ENCODE measurements at places on chromosomes 5 and 9. TPM values are rescaled to one million over a fixed set of nuclear protein-coding genes. Genes with fewer than 3 reads are reported as not detected.
A peak's percentile ranks its signal among the peaks of the same experiment; 100 is the strongest.

GRCh38 chr5:10339958-10340357 lies 13.5 kb upstream of the MARCHF6 start:
- DNase-seq: no peak
- no peaks in the 10 kb centered on the region for H3K36me3 ChIP-seq
- no peaks in the 10 kb centered on the region for H3K27me3 ChIP-seq
- no peak overlapping the region for H3K4me3 ChIP-seq

- no peaks in the 10 kb centered on the region for H3K4me1 ChIP-seq
- no peak overlapping the region for H3K4me3 ChIP-seq
- H3K36me3 ChIP-seq: no peaks in the 10 kb centered on the region
- DNase-seq: no peak
- H3K27me3 ChIP-seq: no peaks in the 10 kb centered on the region
Measured at GRCh38 chr5:79002374-79002773, 17.3 kb upstream of the ARSB start.

DNA sequence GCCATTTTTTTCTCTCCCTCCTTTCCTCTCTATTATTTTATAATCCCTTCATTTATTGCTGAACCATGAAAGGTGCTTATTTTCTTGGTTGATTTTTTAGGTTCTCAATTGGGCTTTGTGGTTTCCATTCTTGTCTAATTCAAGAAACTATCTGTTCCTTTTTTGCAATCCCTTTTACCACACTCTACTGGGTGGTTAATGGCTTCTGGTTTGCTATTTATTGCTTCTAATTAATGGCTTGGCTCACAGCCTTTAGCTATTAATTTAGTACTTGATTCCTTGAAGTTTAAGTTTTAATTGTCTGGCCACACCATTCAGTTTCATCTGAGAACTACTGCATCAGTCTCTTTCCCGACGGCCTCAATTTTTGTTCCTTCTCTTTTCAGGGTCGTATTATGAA lies 5.6 kb downstream of the FRRS1L start:
- no peaks in the 10 kb centered on the region for H3K4me1 ChIP-seq
- no peak overlapping the region for H3K4me3 ChIP-seq
- no peak for DNase-seq
- no peak overlapping the region for H3K27ac ChIP-seq
- no peaks in the 10 kb centered on the region for H3K36me3 ChIP-seq

- H3K27me3 ChIP-seq: no peaks in the 10 kb centered on the region
- H3K36me3 ChIP-seq: no peaks in the 10 kb centered on the region
- no peak overlapping the region for H3K27ac ChIP-seq
Measured at GRCh38 chr9:27202056-27202455, 93.0 kb downstream of the TEK start.

DNA sequence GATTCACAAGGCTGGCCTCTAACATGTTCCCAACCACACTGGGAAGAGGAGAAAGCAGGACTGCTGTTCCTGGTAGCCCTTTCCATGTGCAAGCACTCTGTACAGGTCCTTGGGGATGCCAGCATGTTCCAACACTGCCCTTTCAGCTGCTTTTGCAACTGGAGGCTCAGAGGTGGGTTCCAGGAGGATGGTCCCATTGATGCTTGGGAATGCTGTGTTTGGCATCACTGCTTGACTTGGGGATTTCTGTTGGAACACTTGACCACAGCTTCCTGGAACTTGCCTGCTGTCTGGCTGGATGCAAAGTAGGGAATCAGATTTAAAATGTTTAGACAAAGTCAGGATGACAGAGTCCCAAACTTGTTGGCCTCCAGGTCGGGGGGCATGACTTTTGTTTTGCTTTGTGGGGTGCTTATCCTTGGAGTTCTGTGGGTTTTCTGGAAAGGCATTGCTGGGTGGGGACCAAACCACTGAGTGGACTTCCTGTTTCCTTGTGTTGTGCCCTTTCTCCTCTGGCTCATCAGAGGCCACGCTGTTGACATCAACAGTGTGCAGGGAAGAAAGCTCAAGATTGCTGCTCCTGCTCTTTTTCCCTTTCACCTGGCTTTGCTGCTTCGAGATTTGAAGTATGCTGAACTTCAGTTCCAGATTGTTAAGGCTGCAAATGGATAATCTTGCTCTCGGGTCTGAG lies 148.5 kb upstream of the RPS23 start:
- H3K36me3 ChIP-seq: no peaks in the 10 kb centered on the region
- no peaks in the 10 kb centered on the region for H3K27me3 ChIP-seq
- no peak for DNase-seq
- H3K4me1 ChIP-seq: peaks cover 15% of the 10 kb centered on the region
- H3K4me3 ChIP-seq: no peak overlapping the region

GRCh38 chr5:6869677-6870076 lies 156.4 kb downstream of the TENT4A start:
- H3K27ac ChIP-seq: no peak overlapping the region
- no peaks in the 10 kb centered on the region for H3K27me3 ChIP-seq
- DNase-seq: no peak
- H3K4me1 ChIP-seq: no peaks in the 10 kb centered on the region
- no peaks in the 10 kb centered on the region for H3K36me3 ChIP-seq

- no peaks in the 10 kb centered on the region for H3K4me1 ChIP-seq
- H3K36me3 ChIP-seq: no peaks in the 10 kb centered on the region
- no peak overlapping the region for H3K27ac ChIP-seq
- H3K4me3 ChIP-seq: no peak overlapping the region
Measured at GRCh38 chr5:33774341-33774740, 117.4 kb downstream of the ADAMTS12 start.

DNA sequence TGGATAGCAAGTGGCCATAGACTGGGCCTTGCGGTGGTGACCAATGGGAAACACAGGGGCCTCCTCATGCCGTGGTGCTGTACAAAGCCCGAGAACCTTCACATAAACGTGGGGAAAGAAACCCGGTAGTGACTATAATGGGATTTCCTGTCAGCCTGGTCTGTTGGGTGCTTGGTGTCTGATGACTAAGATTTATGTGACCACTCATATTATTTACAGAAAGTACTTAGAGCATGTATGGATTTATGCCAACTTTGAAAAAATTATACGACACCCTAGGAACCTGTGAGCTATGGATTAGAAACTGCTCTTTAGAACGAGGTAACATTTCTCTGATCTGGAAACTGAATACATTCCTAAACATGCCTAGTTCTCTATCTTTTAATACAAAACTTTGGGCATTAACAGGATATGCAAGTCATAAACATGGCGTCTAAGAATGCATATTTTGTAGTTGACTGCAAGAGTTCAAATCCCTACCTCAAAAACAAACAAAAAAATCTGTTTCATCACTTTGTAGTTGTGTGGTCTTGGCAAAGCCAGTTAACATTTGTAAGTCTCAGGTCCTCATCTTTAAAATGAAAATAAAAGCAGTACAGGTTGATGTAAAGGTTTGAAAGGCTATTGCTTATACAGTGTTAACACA lies 85.4 kb downstream of the TMEM167A start:
- H3K27me3 ChIP-seq: no peaks in the 10 kb centered on the region
- no peak overlapping the region for H3K4me3 ChIP-seq
- no peak for DNase-seq
- no peaks in the 10 kb centered on the region for H3K36me3 ChIP-seq
- no peak overlapping the region for H3K27ac ChIP-seq

- H3K4me1 ChIP-seq: no peaks in the 10 kb centered on the region
- DNase-seq: no peak
- no peak overlapping the region for H3K4me3 ChIP-seq
- H3K27ac ChIP-seq: no peak overlapping the region
- H3K27me3 ChIP-seq: no peaks in the 10 kb centered on the region
- no peaks in the 10 kb centered on the region for H3K36me3 ChIP-seq
Measured at GRCh38 chr9:4520055-4520454, 29.8 kb downstream of the SLC1A1 start.

- H3K4me3 ChIP-seq: no peak overlapping the region
- H3K4me1 ChIP-seq: no peaks in the 10 kb centered on the region
- no peaks in the 10 kb centered on the region for H3K36me3 ChIP-seq
- H3K27me3 ChIP-seq: no peaks in the 10 kb centered on the region
- DNase-seq: no peak
Measured at GRCh38 chr5:36492984-36493654, 113.3 kb upstream of the SLC1A3 start.

DNA sequence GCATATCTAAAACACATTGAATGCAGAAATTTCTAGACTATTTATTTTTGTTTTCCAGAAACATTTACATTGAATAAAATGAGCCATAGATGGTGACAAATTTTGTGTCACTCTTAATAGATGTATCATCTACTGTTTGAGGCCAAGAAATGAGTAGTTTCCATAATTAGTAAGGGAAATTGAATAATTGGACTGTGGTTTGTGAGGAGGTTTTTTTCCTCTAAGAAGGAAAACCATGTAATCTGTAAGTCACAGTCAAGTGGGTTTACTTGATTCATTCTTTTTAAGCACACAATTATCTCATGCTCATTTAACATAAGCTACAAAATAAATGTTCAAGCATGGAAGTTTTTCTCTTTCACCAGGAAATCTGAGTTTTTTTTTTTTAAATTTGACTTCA lies 876.4 kb downstream of the NR2F1-AS1 start:
- H3K4me3 ChIP-seq: no peak overlapping the region
- H3K27me3 ChIP-seq: no peaks in the 10 kb centered on the region
- no peaks in the 10 kb centered on the region for H3K4me1 ChIP-seq
- H3K27ac ChIP-seq: no peak overlapping the region

GRCh38 chr9:124782661-124783574 lies 6.0 kb downstream of the OLFML2A start:
- no peak for DNase-seq
- H3K4me3 ChIP-seq: no peak overlapping the region
- H3K27ac ChIP-seq: peak overlapping the region; percentile 72
- no peaks in the 10 kb centered on the region for H3K4me1 ChIP-seq
- H3K36me3 ChIP-seq: no peaks in the 10 kb centered on the region

DNA sequence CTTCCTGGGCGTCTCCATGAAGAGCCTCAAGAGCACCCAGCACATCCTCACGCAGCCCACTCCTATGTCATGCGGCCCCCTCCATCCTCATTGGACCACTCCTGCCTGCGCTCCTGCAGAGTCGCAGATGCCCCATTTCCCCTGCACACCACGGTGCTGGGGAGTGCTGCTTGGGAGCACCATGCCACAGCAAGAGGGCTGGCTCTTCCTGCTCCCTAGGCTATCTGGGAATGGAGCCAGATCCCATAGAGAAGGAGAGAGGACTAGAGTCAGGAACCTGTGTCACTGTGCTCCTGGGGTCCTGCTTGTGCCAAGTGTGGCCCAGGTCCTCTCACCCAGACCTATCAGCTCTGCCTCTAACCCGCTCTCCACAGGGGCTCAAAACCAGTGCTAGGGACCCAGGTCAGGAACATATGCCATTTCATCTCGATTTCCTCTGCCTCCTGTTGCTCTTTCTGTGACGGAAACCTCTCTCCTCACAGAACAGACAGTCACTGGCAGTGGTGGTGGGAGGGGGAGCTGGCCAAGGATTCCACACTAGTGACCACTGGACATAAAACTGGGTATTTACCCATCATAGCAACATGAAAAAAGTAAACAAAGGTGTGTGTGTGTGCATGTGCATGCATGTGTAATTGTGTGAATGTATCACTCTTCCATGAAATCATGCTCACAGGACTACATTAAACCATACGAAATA lies 178.4 kb downstream of the TTLL11 start:
- no peaks in the 10 kb centered on the region for H3K36me3 ChIP-seq
- DNase-seq: no peak
- H3K4me1 ChIP-seq: no peaks in the 10 kb centered on the region
- no peaks in the 10 kb centered on the region for H3K27me3 ChIP-seq
- H3K27ac ChIP-seq: no peak overlapping the region
- H3K4me3 ChIP-seq: no peak overlapping the region

- no peak for DNase-seq
- no peak overlapping the region for H3K4me3 ChIP-seq
- no peak overlapping the region for H3K27ac ChIP-seq
Measured at GRCh38 chr5:105940181-105940580, 1730.6 kb downstream of the EFNA5 start.

DNA sequence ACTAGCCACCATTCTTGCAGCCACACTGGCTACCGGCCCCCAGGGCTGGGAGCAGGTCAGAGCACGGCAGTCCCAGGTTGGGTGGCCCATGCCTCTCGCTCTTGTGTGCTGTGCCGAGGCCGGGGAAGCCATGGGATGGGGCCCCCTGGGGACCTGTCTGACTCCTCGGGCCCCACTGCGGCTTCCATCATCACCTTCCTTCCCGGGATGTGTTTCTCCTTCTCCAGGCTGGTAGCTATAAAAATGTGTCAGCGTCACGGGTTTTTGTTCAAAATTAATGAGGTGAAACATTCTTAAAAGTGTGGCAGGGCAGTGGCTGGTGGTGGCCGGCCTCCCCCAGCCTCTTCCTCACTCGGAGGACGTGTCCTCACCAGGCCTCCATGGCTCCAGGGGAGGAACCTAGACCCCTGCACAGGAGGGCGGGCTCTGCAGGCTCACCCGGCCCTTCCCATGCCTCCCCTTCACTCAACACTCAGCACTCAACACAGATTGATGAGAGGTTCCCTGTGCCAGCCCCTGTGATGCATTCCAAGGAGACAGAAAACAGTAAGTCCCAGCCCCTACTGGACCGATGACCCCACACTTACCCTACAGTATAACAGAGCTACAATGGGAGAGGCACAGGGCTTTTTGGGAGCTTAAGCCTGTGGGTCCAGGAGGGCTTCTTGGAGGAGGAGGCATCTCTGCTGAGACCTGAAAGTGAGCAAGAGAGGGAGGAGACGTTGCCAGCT lies 43.2 kb downstream of the PTGES start:
- no peaks in the 10 kb centered on the region for H3K27me3 ChIP-seq
- H3K27ac ChIP-seq: no peak overlapping the region
- no peak for DNase-seq
- H3K36me3 ChIP-seq: no peaks in the 10 kb centered on the region

- H3K27ac ChIP-seq: no peak overlapping the region
- no peaks in the 10 kb centered on the region for H3K27me3 ChIP-seq
- no peaks in the 10 kb centered on the region for H3K36me3 ChIP-seq
- DNase-seq: no peak
Measured at GRCh38 chr5:6049662-6050061, 328.7 kb downstream of the MED10 start.

DNA sequence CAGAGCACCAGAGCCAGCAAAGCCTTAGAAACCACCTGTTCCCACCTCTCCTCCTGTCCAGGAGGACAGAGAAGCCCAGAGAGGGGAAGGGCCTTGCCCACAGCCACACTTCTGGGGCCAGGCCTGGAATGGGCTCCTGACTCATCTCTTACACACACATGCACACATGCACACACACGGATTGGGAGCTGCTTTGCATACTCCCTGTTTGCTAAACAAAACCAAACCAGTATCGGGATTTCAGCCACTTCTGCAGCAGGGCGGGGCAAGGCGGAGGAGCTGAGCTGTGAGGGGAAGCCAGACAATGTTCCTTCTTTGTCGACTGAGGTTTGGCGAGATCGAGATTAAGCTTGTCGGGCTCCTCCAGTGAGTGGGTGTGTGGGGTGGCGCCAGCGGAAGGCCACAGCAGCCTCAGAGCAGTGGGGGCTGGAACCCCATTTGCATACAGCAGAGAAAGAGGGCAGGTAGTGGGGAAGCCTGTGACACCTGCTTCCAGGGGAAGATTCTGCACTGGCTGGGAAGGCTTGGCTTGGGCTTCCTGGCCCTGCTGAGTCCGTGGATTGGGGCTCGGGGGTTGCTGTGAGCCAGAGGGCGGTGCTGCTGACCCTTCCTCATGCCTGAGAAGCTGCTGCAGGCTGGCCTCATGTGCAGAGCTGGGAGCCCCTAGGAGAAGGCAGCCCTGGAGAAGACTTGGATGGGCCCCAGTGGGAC lies 16.1 kb downstream of the GFI1B start:
- H3K4me3 ChIP-seq: no peak overlapping the region
- H3K4me1 ChIP-seq: peaks cover 16% of the 10 kb centered on the region
- H3K27me3 ChIP-seq: no peaks in the 10 kb centered on the region
- peak overlapping the region; percentile 93 for H3K27ac ChIP-seq
- DNase-seq: no peak

The SKP2 gene
- total RNA-seq: 33.2 TPM

The ANXA2R gene
- total RNA-seq: 2.3 TPM

The ITK gene
- 0.53 TPM for total RNA-seq

The ENHO gene
- not detected for total RNA-seq

The CCL28 gene
- 2.4 TPM for total RNA-seq

The GLRA1 gene
- not detected for total RNA-seq

The CDH9 gene
- not detected for total RNA-seq

The SPATA31E1 gene
- not detected for total RNA-seq

The TLE1 gene
- 43.3 TPM for total RNA-seq
